ENCODE measurements at places on chromosomes 1 and 21.

GRCh38 chr1:82392513-82392912, 591.8 kb downstream of the ADGRL2 start:
- DNase-seq = no peak

GRCh38 chr21:42527127-42527488, 13.5 kb downstream of the SLC37A1 start:
- no peak for DNase-seq

DNA sequence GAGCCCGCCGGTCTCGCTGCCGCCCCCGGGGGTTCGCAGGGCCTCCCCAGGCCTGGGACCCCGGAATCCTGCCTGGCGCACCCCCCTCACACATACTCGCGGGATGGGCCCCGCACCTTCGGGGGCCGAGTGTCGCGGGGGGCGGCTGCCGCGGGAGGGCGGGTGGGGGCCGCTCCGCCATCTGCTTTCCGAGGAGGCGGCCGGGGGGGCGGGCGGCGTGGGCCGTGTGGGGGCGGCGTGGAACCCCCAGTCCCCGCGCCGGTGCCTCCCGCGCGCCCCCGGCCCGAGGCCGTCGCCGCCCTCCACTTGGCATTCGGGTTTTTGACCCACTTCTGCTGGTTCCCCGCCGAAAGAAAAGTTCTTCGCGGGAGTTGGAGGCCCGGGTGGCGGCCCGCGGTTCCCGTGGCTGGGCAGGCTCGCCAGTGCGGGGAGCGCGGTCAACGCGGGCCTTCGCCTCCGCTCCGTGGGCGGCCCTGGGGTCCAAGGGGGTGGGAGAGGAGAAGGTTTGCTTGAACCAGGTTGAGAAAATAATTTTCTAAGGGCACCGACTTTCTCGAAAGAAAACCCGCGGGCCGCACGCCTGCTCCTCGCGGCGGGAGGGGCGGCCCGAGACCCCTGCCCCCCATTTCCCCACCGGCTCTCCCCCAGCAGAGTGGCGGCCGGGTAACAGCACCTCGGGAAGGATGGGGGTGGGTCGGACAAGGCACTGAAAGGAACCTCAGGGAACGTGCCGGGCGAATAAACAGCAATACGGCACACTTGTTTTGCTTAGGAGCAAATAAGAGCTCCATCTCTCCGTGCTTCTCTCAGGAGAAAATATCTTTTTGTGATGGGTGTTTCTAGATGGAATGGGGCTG, 1.6 kb downstream of the PHF13 start:
- DNase-seq = no peak

GRCh38 chr1:1356796-1357401, 1.5 kb downstream of the MXRA8 start:
- DNase-seq = no peak

GRCh38 chr1:42962641-42963377, 4.1 kb upstream of the SLC2A1 start:
- DNase-seq = no peak

DNA sequence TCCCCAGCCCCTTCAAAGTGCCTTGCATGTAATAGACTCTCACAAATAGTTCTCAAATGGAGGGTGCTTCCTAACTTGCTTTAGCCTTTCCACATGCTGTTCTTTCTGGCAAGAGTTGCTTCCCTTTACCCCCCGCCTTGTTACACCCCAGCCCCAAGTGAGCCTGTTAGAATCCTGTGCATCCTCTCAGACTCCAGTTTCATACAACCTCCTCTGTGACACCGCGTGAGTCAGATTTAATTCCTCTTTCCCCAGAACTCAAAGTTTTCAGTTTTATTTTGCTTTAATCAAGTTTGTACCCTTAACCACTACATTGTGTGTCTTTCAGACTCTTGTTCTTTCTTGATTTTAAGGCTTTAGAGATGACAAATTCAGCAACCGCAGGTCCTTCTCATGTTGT, 234.5 kb upstream of the HOOK1 start:
- no peak for DNase-seq

DNA sequence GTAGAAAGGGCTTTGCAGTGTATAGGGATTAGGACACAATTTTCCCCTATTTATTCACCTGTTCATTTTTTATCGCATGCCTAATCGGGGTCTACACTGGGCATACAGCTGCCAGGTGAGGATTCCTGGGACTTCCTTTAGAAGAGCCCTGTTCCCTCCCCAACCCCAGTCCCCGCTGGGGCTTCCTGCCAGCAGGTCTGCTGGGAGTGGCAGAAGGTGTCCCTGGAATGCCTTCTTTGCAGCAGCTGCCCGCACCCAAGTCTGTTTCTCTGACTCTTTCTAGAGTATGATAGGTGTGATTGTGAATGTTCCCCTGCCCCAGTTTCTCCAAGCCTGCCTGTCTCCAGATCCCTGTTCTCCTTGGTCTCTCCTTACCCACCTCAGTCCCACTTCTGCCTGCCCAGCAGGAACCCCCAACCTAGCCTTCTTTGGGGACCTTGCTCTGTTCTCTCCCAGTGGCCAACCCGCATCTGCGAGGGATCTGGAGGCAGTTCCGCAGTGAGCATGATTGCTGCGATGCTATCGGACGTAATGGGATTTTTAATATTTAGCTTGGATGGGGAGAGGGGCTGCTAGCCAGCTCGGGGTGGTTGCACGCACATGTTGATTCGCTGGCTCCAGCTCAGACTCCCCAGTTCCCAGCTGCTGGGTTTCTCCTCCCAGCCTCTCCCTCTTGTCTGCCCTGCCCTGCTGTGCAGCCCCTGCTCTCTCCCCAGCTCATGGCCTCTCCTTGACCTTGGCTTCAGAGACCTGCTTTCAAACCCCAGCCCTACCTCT, 79.8 kb downstream of the EPHB2 start:
- DNase-seq = no peak

DNA sequence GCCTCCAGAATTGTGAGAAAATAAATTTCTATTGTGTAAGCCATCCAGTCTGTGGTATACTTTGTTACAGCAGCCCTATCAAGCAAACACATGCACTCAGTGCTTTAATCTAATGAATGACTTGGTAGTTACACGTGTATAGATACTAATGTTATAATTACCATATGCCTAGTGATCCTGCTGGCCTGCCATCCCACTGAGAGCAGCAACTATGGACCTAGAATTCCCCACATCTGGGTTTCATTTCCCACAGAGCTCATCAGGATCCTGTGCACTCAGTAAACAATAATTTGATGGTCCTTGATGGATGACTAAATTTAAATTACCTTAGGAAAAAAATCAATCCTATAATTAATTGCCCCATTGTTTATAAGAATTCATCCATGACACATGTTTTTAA, 86.5 kb upstream of the RGS1 start:
- DNase-seq = no peak

GRCh38 chr1:1833916-1834325, 55.7 kb upstream of the NADK start:
- DNase-seq = no peak

DNA sequence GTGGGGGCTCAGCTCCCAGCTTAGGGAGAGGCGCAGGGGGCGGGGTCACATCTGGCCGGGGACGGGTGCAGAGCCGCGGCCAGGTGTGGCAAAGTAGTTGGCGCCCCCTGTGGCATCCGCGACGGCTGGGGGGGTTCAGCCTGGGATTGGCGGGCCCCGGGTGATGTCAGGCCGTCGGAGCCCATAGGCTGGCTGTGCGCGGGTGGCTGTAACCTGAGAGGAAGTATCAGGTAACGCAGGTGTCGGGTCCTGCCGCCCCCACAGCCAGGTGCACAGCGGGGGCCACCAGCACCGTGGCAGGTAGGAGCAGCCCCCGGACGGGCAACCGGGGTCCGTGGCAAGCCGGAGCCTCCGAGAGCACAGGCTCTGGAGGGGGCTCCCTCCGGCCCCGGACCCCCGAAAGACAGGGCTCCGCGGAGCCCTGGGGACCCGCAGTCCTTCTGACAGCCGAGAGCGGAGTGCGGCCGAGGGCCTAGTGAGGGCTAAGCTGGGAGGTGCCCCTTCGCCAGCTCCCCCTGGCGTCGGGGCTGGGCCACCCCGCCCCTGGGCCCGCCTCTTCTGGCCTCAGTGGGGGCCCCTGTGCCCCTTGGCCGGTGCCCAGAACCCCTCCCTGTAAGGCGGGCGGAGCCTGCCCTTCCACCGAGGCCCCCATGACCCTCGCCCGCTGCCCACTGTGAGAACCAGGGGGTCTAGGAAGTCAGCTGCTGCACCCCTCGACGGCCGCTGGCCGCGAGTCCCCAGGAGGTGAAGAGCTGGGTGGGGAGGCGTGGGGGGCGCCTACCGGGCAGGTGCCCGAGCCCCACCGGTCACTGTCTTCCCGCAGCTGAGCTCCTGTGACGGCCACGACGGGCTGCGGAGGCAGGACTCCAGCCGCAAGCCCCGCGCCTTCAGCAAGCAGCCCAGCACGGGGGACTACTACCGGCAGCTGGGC, 17.9 kb downstream of the TNFRSF25 start:
- no peak for DNase-seq

- DNase-seq = no peak
Measured at GRCh38 chr1:51328926-51329325, 1.4 kb downstream of the TTC39A start.

DNA sequence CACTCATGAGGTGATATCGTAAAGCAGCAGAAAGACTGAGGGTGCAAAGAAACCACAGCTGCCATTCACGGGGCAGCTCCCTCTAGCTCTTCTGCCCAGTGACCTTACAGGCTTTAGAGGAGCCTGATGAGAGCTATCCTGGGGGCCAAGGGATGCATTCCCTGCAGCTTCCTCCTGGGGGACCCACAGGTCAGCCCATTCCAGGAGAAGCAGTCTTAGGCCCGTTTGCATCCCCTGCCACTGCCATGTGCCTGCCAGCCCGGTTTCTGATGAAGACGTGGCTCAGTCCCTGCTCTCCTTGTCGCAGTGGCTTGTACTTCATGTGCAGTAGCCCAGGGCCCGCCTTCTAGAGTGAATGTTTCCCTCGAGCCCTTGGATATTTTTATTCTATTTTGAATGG, 22.8 kb downstream of the ATP5PO start:
- DNase-seq = no peak

GRCh38 chr1:155241069-155241679, 14.1 kb downstream of the ENTREP3 start:
- DNase-seq = no peak

- no peak for DNase-seq
Measured at GRCh38 chr1:4689271-4689935, 35.0 kb downstream of the AJAP1 start.

- no peak for DNase-seq
Measured at GRCh38 chr1:115115521-115116161, 26.3 kb upstream of the TSPAN2 start.

DNA sequence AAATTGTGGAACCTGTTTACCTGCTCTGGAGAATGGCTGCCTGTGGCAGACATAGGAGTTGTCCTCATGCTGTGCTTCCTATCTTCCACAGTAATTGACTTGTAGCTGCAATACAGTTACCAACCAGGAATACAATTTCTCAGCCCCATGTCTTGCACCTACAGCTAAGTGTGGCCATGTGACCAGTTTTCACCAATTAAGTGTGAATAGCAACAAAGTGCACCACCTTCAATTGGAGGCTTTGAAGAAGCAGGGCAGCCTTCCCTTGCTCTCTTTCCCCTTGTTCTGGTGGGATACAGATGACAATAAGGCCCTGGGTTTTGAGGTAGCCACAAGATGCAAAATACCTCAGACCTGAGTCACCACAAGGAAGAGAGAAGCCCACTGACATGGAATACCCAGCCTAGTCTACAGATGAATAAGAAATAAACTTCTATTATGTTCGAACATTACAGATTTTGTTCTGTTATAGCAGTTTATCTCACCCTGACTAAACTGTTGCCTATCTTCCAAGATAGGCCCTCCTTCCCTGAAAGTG, 70.2 kb upstream of the S1PR1 start:
- DNase-seq = no peak

DNA sequence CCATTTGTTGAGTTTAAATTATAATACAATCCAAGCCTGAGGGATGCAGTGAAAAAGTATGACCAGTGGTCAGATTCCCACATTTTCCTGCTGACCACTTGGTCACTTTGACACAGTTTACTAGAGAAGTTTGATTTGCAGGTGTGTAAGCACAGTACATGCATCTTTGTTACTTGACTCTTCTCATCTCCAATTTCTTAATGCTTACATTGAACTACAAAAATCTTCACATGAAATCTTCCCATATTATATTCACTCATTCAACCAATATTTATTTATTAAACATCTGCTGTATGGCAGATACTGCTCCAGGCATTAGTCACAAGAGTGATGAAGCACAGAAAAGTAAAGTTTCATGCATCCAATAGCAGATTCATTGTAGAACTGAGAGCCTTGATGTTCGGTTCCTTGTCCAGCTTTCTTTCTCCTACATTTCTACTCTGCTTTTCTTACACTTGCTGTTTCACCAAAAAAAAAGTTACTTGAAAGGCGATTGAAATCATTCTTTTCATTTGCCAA, 211.7 kb downstream of the NFIA start:
- no peak for DNase-seq

DNA sequence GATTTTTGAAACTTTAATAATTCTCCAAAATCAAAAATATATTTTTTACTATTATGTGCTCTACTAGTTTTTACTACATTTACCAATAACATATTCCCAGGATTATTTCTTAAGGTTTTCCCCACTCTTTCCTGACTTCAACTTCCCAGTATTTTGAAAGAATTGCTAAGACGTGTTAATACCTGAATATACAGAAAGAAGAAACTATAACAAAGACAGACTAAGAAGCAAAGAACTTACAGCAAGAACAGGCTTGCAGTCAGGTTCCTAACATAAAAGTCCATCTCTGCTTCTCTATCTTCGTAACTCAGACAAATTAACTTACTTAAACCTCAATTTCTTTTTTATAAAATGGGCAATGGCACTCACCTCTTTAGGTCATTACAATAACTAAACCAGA, 63.2 kb downstream of the SRSF11 start:
- DNase-seq = no peak

DNA sequence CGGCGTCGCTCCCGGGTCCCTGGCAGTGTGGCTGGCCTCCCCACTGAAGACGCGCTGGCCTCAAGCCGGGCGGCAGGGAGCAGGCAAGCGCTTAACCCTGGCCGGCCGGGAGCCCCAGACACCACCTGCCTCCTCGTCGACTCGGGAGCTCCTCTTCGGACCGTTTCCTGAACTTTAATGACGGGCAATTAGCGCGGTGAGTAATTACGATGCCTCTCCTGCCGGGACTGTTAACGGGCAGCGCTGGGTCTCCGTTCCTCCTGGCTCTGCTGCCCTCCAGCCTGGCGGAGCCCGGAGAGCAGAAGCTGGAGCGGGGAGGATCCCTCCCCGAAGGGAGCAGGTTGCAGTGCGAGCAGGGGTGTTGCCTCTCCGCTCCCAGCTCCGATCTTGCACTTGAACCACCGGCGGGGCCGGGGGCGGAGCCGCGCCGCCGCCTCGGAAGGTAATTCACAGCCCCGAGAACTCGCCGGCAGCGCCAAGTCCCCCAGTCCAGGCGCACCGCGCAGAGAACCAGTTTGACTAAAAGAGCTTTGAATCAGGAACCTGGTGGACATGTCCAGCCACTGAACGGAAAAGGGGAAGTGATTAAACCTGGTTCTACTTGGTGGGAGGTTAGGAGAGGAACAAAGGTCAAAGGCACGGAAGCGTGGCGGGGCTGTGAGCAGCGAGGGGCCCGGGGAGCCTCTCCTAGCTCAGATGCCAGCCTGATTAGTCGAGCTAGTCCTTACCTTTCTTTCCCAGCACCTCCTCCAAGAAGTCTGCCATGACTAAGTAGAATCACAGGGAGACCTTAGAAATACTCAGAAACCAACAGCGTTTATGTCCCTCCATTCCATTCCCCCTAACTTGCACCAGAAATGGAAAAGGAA, 18.3 kb upstream of the PLEKHA6 start:
- DNase-seq = no peak

All from stimulated activated CD4-positive, alpha-beta T cell treated with anti-CD3 and anti-CD28 coated beads, TNF-alpha, amount 100 ng/mL, for 24 hours (primary cell).